ENCODE measurements at places on chromosomes 7 and 10. TPM values are rescaled to one million over a fixed set of nuclear protein-coding genes. Genes with fewer than 3 reads are reported as not detected.

DNA sequence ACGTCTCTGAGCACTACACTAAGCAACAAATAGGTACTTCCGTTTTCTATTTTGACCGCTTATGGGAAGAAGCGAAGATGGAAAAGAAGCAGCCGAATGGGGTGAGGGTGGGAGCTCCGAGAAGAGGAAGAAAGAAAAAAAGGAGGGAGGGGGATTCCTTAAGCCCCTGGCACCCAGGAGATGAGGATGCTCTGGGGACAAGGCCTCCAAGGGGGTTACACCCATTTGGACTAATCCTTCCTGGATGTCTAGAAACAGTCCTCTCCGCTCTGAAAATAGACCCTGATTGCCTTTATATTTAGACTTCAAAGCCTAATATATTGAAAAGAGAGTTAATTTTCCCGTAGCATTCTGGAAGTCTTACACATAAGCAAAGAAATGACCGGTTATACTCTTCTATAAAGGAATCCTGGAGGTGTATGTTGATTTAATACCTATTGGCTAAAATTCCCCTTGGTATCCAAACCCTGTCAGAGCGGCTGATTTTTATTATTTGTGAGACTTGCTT is 676 bp upstream of the HTR7 start:
- no peak for DNase-seq

GRCh38 chr7:157358041-157358752 is 21.4 kb downstream of the DNAJB6 start:
- DNase-seq: no peak

- no peak for DNase-seq
Observed at GRCh38 chr10:59803714-59804113, 50.5 kb upstream of the MRLN start.

FAM241B gene
- 6.1 TPM for total RNA-seq

- DNase-seq: peak; percentile 37
Observed at GRCh38 chr7:25124465-25125136, 459 bp downstream of the CYCS start.

DNA sequence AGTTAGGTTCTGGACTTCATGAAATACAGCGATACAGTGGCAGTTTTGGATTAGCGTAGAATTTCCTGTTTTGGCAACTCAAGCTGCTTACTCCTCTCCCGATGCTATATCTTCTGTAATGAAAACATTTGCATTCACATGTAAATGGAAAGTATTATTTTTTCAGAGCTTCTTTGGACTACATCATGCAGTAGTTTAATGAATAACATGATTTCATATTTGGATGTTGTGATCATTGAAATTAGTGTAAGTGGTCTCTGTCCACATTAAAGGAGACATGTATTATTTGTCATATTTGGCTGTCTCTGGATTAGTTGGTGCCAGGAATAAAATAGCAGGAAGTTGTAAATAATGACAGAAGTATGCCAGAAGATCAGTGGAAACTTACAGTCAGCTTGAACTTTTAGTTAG is 331.6 kb downstream of the GFRA1 start:
- no peak for DNase-seq

DNA sequence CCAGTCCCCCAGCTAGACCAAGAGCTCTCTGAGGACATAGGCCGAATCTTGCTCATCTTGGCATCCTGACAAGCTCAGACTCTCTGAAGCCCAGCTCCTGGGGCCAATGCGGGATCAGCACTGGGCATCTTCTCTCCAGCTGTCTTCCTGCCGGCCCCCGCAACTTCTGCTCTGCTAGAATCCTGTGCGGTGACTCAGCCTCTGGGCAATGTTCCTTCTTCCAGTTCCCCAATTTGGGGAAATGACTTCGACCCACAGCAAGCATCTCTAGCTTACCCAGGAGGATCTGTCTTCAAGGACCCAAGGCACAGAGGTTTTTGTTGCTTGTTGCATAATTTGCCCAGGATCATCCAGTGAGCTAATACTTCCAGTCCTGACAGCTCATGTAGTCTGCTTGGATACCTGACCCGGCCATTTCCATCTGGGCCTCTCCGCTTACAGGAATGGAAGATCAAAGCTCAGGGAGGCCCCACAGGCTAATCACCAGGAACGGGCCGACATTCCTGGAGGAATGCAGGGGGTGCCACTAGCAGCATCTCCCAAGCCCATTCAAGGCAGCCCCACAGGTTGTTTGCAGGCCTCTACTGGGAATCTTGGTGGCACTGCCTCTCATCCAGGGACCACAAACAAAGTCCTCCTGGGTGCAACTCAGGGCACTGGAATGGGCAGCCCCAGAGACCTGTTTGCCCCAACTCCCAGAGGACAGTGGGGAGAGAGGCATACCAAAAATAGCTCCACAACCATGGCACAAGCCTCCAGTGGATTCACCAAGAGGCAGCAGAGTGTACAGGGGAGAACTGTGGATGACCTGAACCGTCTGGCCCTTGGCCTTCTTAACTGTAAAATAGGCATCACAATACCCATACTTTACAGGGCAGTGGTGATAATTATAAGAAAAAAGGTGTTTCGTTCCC is 151.9 kb downstream of the NEURL1 start:
- DNase-seq: no peak

DNA sequence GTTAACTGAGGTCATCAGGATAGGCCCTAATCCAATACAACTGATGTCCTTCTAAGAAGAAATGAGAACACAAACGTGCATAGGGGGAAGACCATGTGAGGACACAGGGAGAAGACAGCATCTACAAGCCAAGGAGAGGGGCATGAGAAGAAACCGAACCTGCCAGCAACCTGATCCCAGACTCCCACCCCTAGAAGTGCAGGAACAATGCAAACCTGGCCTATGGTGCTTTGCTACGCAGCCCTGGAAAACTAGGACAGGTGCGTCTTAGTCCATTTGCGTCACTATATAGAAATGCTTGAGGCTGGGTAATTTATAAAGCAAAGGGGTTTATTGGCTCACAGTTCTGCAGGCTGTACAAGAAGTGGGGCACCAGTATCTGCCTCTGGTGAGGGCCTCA is 322.6 kb upstream of the ZNF32 start:
- DNase-seq: no peak

DNA sequence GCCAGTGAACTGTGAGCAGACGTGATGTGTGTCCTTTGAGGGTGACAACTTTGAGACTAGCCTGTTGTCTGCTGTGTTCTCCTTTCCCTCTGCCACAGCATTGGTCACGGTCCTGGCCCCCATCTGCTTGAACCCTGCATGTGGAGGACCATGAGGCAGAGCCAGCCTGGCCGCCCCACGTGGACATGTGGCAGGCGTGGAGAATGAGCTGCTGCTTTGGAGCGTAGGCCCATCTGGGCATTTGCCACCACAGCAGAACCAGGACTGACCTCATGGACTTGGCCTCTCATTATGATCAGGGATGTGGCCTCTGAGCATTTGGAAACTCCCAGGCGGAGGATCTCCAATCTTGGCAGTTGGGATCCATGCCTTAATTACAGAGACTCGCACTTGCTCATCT is 448.5 kb downstream of the TCERG1L start:
- no peak for DNase-seq

ZNF804B gene
- not detected for total RNA-seq

GRCh38 chr10:73998929-73999691 is 1.2 kb downstream of the VCL start:
- peak; percentile 31 for DNase-seq

DNA sequence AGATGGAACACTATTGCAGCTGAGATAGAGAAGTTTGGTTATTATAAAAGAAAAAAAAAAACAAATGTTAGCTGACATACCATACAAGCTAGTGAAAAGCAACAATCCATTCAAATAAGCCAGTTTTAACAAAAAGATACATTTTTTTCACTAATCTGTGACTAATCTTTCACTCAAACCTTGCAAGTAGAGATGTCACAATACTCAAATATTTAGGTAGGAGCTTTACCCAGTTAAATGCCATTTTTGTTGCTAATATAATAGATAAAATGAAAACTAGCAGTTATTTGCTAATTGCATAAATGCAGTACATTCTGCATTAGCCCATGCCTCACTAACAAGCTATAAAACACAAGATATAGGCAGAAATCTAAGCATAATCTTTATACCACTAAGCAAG is 123.6 kb downstream of the BTAF1 start:
- DNase-seq: no peak

DNA sequence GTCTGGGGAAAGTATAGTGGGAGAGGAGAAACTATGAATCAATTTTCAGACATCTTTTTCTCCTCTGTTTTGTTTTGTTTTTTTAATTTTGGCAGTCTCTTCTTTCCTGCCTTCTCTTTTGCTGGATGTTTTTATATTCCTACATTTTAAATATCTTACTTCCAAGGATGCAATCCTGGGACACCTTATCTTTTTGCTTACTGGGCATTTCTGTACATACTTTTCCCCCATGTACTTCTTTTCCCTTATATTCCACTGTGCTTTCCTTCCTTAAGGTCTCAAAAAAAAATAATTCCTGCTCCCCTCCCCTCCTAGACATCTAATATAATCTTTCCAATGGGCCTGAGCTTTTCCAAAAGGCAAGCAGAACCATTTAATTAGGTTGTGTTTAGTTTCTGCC is 701.1 kb downstream of the NRG3 start:
- DNase-seq: no peak

DNA sequence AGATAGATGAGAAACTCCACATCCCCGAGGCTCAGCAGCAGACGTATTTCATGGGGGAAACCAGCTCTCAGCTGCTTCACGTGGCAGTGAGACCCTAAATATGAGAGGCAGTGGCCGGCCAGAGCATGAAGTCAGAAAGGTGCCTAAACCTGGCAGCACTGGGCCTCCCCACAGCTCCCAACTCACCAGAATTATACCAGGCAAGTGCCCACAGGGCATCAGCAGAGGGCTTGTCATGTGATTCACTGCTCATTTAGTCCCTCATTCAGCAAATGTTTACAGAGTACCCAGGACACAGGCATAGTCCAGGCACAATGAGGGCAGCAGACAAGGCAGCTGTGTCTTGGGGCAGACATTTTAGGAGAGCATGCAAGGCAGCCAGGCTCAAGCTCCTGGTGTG is 212.6 kb downstream of the PTPRN2 start:
- DNase-seq: no peak

ZCCHC24 gene
- total RNA-seq: 1.8 TPM

- DNase-seq: no peak
Observed at GRCh38 chr7:45873355-45873754, 473 bp upstream of the CCDC201 start.

- no peak for DNase-seq
Observed at GRCh38 chr7:32094516-32094915, 24.3 kb upstream of the PDE1C start.

DNA sequence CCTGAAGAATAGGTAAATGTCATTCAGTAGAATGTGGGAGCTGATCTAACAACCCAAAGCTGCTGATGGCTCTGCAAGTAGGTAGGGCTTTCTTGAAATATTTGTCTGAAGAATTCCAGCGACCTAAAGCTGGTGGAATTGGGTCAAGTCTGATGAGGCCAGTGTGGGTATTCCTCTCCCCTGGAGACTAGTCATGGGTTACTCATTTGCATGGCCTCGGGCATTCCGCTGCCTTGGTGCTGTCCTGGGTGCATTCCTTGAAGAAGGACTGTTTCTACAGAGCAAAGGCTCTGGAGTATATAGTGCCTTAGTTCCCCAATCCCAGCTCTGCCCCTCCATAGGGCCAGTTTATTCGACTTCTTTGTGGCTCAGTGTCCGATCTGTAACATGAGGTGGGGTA is 19.2 kb downstream of the PDK4 start:
- DNase-seq: no peak

DNA sequence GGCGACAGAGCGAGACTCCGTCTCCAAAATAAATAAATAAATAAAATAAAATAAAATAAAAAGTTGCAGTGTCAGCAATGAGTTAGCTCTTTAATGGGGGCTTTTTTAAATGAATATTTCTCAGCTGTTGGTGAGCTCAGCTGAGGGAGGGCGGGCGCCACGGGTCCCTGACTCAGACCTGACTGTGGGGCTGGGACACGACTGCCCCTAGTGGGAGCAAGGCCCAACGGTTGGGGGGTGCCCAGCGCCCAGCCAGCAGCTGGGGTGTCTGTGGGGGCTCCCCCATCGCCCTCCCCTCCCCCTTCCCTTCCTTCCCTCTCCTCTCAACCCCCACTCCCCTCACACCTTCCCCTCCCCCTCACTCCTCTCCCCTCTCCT is 46.6 kb downstream of the PWWP2B start:
- DNase-seq: peak; percentile 83

All from activated CD8-positive, alpha-beta T cell treated with anti-CD3 and anti-CD28 coated beads, Interleukin-2, amount 10 ng/mL, durations not matched to agents 7 days and 5 days (primary cell).